Osteoblast (primary cell): ENCODE measurements at places on chromosomes 6 and 20. TPM values are rescaled to one million over a fixed set of nuclear protein-coding genes. Genes with fewer than 3 reads are reported as not detected.

MROH8 gene
- total RNA-seq, result 1.1 and 1.8 TPM in 2 replicates

SLC26A8 gene
- total RNA-seq, result under 0.01 TPM in 1 of 2 replicates, not detected in the other

KCNK16 gene
- not detected in 2 replicates for total RNA-seq

KCNQ2 gene
- total RNA-seq, result 0.36 TPM in 1 of 2 replicates, not detected in the other

NKAIN4 gene
- total RNA-seq, result not detected in 2 replicates

AVP gene
- not detected in 2 replicates for total RNA-seq

PRSS16 gene
- total RNA-seq, result not detected in 2 replicates

SLPI gene
- total RNA-seq, result 1.4 and 2.1 TPM in 2 replicates

AIF1 gene
- 0.36 TPM in 1 of 2 replicates, not detected in the other for total RNA-seq

ECT2L gene
- under 0.01 TPM in 1 of 2 replicates, not detected in the other for total RNA-seq

PROKR2 gene
- total RNA-seq, result not detected in 2 replicates

DOK5 gene
- 12.7 and 14.1 TPM in 2 replicates for total RNA-seq

ENPP5 gene
- 2.5 and 5.3 TPM in 2 replicates for total RNA-seq

PKIB gene
- 0.72 and 3.5 TPM in 2 replicates for total RNA-seq

AGPAT1 gene
- total RNA-seq, result 17.4 and 19.2 TPM in 2 replicates

HSPA12B gene
- total RNA-seq, result not detected in 2 replicates

TMEM239 gene
- under 0.01 TPM in 1 of 2 replicates, not detected in the other for total RNA-seq

CST7 gene
- total RNA-seq, result not detected in 2 replicates

C6orf52 gene
- total RNA-seq, result not detected in 2 replicates

CNKSR3 gene
- 4.7 and 5.4 TPM in 2 replicates for total RNA-seq

PDYN gene
- total RNA-seq, result not detected in 2 replicates

PFDN6 gene
- 14.1 and 15.9 TPM in 2 replicates for total RNA-seq

AKAP12 gene
- total RNA-seq, result 67.3 and 70.1 TPM in 2 replicates

ASXL1 gene
- 64.2 and 68.8 TPM in 2 replicates for total RNA-seq

MRAP2 gene
- total RNA-seq, result 4.1 and 5.1 TPM in 2 replicates
